ENCODE measurements at places on chromosomes 16 and 17. TPM values are rescaled to one million over a fixed set of nuclear protein-coding genes. Genes with fewer than 3 reads are reported as not detected.

The KRTAP2-2 gene
- 1.2 TPM for total RNA-seq

DNA sequence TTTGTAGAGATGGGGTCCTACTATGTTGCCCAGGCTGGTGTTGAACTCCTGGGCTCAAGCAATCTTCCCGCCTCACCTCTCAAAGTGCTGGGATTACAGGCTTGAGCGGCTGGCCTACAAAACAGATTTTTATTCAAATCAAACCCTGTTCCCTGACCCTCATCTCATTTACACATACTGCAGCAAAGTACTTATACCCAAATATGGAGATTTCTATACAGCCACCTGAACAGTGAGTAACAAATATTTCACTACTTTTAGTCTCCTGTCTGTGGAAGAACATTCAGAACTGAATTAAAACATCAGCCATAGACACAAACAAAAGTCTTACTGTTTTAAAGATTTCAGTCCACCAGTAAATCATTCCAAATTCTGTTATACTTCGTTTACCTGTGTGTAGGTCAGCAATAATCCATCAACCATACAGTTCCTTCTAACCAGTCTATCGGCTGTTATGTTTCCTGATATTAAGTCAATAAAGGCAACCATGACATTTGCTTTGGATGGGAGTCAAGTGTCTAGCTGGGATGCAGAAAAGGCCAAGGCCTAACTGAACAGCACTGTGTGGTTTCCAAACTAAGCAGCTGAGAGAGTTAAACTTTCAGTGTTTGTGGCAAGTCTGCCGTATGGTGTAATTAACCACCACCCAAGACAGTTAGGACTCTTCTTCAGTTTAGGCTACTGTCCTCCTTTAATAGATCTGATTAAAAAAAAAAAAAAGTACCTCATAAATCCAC lies 22.3 kb downstream of the ERN1 start:
- DNase-seq = no peak
- no peak overlapping the region for H3K27ac ChIP-seq
- H3K27me3 ChIP-seq = no peaks in the 10 kb centered on the region
- no peaks in the 10 kb centered on the region for H3K36me3 ChIP-seq
- H3K4me1 ChIP-seq = peaks cover 39% of the 10 kb centered on the region
- no peak overlapping the region for H3K4me3 ChIP-seq

The DPEP3 gene
- not detected for total RNA-seq

DNA sequence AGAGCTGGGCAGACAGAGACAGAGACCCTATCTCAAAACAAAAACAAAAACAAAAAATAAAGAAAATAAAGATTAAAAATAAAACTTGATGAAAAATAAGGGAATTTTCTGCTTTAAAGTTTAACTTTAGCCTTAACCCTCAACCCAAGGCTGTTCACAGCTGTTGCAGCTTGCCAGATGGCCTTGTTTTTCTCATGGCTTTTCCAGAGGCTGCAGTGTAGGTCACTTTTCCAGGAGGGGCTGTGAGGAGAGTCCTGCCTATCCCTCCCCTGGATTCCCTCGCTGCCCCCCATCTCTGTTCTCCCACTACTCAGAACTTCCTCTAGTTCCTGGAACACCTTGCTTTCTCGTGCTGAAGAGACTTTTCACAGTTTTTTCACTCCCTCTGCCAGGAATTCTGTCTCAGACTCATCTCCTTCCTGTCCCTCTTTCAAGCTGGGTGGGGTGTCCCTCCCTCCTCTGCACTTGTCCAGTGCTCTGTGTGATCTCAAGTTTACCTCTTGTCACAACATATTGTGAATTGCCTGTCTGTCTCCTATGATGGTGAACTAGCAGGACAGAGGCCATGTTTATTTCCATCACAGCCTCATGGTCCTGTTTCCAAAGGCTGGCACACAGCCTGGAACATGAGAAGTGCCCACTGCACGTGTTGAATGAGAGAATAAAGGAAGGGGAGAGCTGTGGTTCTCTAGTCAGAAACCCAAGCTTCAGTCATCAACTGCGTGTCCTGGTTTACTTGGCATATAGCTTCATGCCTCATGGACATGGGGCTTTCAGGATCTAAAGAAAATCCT lies 69.9 kb upstream of the MSI2 start:
- DNase-seq = no peak
- no peak overlapping the region for H3K27ac ChIP-seq
- no peaks in the 10 kb centered on the region for H3K27me3 ChIP-seq
- no peak overlapping the region for H3K4me3 ChIP-seq
- no peaks in the 10 kb centered on the region for H3K4me1 ChIP-seq
- no peaks in the 10 kb centered on the region for H3K36me3 ChIP-seq

- DNase-seq = no peak
- H3K27ac ChIP-seq = no peak overlapping the region
- H3K27me3 ChIP-seq = no peaks in the 10 kb centered on the region
- H3K36me3 ChIP-seq = no peaks in the 10 kb centered on the region
- H3K4me3 ChIP-seq = no peak overlapping the region
Measured at GRCh38 chr16:306911-307370, 24.0 kb downstream of the PDIA2 start.

The HCRT gene
- not detected for total RNA-seq

- H3K4me1 ChIP-seq = no peaks in the 10 kb centered on the region
- no peak overlapping the region for H3K4me3 ChIP-seq
- no peak overlapping the region for H3K27ac ChIP-seq
- DNase-seq = no peak
- H3K27me3 ChIP-seq = peaks cover 57% of the 10 kb centered on the region
Measured at GRCh38 chr17:79406316-79406715, 204.5 kb downstream of the RBFOX3 start.

DNA sequence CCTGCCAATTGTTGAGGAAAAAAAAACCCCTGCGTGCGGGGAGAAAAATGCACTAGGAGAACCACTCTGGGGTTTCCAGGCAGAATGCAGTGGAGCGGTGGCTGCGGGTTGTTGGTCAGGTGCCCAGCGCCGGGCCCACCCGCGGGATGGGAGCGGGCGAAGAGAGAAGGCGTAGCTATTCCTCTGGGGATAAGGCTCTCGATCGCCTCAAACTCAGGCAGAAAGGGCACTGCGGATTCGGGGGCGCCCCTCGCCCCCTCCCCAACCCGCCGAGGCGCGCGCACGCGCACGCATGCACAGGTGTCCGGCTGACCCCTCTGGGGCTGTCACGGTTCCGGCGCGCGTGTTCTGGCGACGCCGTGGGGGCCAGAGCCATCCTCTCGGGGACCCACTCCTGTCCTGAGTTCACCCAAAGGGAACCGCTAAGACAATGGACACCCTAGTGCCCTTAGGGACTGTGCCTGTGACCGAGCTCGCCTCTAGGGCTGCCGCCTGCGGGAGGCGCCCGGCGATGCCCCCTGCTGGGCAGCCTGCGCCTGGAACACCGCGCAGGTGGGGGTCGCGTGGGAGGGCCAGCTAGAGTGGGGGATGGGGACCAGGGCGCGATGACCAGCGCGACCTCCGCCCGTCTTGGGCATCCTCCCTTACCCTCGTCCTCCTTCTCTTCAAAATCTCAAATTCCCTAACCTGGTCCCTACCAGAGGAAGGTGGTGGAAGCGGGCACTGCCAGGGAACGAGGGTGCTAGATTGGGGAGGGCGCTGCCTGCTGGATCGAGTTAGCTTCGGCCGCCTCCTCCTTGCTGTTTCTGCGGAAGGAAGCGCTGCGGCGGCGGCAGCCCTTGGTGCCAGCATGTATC lies 14.4 kb upstream of the CBX8 start:
- peak overlapping the region; percentile 53 for H3K4me3 ChIP-seq
- H3K27ac ChIP-seq = peak overlapping the region; percentile 21
- peaks cover 44% of the 10 kb centered on the region for H3K4me1 ChIP-seq
- no peaks in the 10 kb centered on the region for H3K36me3 ChIP-seq
- H3K27me3 ChIP-seq = peaks cover 6% of the 10 kb centered on the region

GRCh38 chr16:31496670-31497069 lies 11.5 kb downstream of the RUSF1 start:
- no peak overlapping the region for H3K27ac ChIP-seq
- no peak for DNase-seq
- H3K27me3 ChIP-seq = no peaks in the 10 kb centered on the region
- no peak overlapping the region for H3K4me3 ChIP-seq
- peaks cover 10% of the 10 kb centered on the region for H3K36me3 ChIP-seq

DNA sequence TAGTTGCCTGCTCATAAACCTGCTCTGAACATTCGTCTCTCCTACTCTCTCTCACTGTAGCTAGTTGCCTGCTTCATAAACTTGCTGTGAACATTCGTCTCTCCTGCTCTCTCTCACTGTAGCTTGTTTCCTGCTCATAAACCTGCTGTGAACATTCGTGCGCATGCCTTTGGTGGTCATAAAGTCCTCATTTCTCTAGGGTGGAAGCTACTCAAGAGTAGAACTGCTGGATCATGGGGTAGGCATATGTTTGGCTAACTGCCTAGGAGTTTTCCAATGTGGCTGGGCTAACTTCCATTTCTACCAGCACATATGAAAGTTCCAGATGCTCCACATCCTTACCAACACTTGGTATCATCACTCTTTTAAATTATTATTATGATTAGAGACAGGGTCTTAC lies 174.6 kb upstream of the RPH3AL start:
- no peaks in the 10 kb centered on the region for H3K36me3 ChIP-seq
- no peak overlapping the region for H3K4me3 ChIP-seq
- DNase-seq = no peak
- H3K27me3 ChIP-seq = no peaks in the 10 kb centered on the region
- no peak overlapping the region for H3K27ac ChIP-seq
- H3K4me1 ChIP-seq = no peaks in the 10 kb centered on the region

DNA sequence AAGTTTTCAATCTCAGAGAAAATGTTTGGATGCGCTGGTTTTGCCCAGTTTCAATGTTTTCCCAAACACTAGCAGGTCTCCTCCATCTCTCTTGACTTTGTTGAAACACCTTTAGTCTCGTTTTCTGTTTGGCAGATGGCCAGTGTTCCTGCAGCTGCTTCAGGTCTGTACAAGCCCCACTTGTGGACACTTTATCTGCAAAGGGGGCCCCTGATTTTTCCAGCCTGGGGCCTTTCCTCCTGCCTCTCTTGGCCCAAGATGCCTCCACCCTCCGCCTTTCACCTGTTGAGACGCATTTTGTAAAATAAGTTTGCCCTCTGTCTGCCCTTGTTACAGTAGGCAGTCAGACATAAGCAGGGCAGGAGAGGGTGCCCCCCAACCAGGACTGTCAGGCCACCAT lies 21.8 kb upstream of the PRM1 start:
- H3K36me3 ChIP-seq = no peaks in the 10 kb centered on the region
- H3K27ac ChIP-seq = no peak overlapping the region
- H3K27me3 ChIP-seq = no peaks in the 10 kb centered on the region
- no peaks in the 10 kb centered on the region for H3K4me1 ChIP-seq
- H3K4me3 ChIP-seq = no peak overlapping the region
- DNase-seq = no peak

DNA sequence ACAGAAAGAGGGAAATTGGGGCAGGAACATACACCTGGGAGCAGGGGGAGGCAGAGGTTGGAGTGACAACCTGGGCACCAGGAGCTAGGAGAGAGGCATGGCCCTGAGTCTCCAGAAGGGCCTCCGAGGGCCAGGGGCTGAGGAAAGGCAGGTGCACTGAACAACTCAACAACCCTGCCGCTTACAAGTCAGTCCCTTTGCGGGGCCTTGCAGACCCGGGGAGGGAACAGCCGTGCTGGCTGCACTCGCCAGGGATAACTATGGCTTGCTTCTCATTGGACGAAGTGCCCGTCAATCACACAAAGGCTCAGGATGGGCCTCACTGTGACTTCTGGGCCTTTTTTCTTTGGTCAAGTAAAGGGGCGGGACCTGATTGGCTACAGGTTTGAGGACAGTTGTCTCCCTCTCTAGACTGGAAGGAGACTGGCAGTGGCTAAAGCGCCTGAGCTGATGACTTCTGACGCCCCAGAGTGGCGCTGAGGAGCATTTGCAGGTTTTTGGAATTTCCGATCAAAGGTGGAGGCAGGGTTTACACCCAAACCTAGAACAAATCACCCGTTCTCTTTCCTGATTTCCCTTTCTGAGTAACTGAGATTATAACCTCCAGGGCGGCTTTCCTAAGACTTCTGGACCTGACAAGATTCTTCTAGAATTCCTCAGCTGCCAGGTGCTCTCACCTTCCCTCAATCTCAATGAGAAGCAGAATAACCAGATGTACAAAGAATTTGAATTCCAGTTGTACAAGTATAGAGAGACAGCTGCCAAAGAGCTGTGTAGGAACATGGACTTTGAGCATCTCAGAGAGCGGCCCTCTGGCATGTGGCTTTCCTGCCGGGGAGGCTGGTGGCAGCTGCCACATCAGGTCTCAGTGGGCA lies 27.6 kb upstream of the ST6GALNAC2 start:
- H3K27me3 ChIP-seq = no peaks in the 10 kb centered on the region
- H3K4me3 ChIP-seq = no peak overlapping the region
- peak; percentile 99 for DNase-seq
- H3K27ac ChIP-seq = peak overlapping the region; percentile 43

The HBQ1 gene
- total RNA-seq = not detected

DNA sequence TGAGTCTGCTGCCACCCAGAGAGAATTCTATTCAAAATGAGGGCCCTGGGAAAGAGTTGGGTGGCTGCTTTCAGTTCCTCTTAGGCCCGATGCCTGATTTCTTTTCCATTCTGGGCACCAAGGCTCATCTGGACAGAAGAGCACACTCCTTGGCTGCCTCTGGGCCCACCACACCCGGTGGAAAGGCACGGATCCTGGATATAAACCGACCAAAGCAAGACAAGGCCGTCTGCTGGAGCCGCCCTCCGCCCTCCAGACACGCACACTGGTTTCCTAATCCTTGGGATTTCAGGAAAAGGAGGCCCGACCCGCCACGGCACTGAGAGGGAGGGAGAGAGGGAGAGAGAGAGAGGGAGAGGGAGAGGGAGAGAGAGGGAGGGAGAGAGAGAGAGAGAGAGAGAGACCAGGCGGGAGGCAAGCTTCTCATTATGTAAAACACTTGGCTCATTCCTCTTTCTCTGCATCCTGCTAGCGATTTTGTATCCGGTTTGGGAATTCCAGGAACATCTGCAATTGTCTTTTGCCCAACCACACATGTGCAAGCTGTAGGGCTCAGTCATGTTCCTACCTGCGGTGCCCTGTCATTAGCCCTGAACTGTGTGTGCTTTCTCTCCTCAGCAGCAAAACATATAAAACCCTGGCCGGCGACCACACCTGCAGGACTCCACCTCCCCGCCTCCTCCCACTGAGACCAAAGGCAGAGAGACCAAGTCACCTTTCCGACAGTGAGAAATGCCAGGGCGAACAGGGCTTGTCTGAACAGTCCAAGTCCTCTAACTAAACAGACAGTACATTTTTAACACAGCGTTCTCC lies 347.2 kb downstream of the SOX9 start:
- H3K4me1 ChIP-seq = peaks cover 76% of the 10 kb centered on the region
- no peak for DNase-seq
- no peaks in the 10 kb centered on the region for H3K36me3 ChIP-seq
- H3K27ac ChIP-seq = no peak overlapping the region
- H3K27me3 ChIP-seq = no peaks in the 10 kb centered on the region
- H3K4me3 ChIP-seq = no peak overlapping the region

The GP2 gene
- total RNA-seq = 8.7 TPM

DNA sequence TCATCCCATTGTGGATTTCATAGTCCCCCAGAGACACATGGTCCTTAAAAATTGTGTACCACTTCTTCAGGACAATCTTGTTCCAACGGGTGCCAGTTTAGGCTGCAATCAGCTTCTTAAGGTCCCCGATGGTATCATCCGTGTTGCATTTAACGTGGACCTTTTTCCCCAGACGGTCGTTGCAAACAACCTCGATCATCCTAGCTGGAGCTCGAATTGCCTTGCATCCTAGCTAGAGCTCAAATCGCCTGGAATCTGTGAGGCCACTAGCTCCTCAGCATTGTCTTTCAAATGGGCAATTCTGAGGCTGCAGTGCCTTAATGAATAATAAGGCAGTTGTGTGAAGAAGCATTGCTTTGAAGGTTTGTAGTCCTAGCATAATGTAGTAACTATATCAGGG lies 37.7 kb upstream of the RHBDL3 start:
- H3K27ac ChIP-seq = no peak overlapping the region
- H3K36me3 ChIP-seq = no peaks in the 10 kb centered on the region
- H3K4me1 ChIP-seq = 0 out of 2 replicates have a peak, but pooled peaks cover 2% of the 10 kb centered on the region
- no peaks in the 10 kb centered on the region for H3K27me3 ChIP-seq

All from HCT116 (cell line).